ENCODE measurements at places on chromosomes 5 and 9.

GRCh38 chr5:5629607-5629978, 207.1 kb downstream of the ICE1 start:
- no peak for DNase-seq

DNA sequence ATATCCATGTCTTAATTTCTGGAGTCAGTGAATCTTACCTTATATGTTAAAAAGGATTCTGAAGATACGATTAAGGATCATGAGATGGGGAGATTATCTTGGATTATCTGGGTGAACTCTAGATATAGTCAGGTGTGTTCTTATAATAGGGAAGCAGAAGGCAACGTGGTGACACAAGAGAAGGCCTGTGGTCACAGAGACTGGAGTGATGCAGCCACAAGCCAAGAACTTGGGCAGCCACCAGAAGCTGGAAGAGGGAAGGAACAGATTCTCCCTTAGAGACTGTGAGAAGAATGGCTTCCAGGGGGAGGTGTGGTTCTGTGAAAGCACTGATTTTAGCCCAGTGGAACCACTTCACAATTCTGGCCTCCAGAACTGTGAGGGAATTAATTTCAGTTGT, 177.4 kb downstream of the ELAVL2 start:
- DNase-seq, result no peak

DNA sequence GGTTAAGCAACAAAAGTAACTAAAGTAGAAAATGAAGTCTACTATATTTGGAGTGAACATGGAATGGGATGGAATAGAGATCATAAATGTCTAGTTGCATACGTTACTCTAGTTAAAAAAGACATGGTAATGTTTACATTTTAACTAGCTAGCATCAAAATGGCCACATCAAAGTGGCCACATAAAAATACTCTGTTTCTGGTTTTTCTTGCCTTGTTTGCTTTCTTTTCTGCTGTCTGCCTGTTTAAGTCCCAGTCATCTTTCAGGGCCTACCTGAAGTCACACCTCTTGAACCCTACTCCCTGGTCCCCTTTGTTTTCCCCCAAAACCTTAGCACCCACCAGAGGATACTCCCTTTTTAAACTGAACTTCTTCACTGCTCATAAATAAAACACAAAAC, 6.4 kb upstream of the KIF2A start:
- peak; percentile 59 for DNase-seq

- DNase-seq, result no peak
Measured at GRCh38 chr5:95900383-95900958, 61.2 kb downstream of the ELL2 start.
